Activated T-helper 1 cell treated with anti-CD3 and anti-CD28 coated beads, Interleukin-2, amount 50 U/mL, for 16 hours (primary cell): ENCODE measurements at places on chromosomes 12 and 14.

- DNase-seq: no peak
These were observed 45.4 kb downstream of the ALX1 start for GRCh38 chr12:85325442-85325841.

DNA sequence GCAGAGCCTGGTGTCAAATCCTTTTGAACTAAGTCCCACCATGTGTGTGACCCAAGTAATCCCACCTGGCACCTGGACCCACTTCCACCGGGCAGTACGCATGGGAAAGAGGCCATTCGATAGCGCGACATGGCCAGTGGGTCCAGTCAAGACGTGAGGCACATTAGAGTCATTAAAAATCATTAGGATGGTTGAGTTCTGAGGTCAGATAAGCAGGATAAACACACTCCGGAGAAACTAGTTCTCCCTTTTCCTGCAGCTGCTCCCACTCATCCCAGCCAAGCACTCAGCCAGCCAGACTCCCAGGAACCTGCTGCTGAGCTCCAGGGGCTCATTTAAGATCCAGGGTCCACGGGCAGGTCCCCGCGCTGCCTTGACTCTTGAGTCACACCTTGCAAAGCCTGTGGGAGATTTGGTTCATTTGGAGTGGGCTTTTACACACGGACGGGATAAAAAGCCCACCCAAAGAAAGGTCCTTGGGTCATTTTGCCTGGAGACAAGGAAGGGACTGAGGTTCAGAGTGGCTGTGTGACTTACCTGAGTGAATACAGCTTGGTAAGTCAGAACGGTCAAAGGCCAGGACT lies 313.9 kb downstream of the BCL11B start:
- DNase-seq: no peak

GRCh38 chr14:30410986-30411385 lies 148.0 kb upstream of the G2E3 start:
- DNase-seq: no peak

GRCh38 chr14:102630405-102630804 lies 38.0 kb downstream of the RCOR1 start:
- no peak for DNase-seq

DNA sequence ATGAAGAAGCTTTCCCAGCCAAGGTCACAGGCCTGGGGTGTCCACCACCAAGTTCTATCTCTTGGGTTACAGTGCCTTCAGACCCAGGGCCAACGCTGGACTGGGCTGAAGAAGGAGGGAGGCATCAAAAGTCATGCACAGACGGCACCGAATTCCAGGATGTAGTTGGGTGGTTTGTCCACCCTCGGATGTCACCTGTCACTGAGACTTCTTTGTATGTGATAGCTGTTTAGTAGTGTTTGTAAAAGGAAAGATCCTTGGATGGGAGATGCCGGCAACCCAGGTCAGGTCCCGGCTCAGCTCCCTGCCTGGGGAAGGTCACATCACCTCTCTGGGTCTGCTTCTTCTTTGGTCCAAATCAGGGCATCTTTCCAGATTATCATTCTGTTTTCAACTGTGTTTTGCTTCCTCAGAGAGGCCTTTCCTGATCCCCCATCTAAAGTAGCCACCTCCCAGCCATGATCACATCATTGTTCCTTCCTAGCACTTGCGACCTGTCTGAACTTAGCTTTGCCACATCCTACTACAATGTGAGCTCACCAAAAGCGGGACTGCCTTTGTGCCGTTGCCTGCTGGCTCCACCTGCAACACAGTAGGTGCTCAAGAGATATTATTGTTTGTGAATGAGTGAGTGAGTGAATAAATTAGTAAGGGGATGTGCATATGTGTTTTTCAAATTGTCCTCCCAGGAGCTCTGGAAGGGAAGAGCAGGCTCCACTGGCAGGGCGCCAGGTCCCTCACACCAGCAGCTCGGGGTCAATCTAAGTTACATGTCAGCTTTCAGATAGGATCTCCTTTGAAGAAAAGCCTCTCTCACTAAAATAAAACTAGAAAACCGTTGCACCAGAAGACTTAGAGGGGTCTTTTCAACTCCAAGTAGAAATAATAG lies 2.1 kb downstream of the TSPAN11 start:
- DNase-seq: no peak

DNA sequence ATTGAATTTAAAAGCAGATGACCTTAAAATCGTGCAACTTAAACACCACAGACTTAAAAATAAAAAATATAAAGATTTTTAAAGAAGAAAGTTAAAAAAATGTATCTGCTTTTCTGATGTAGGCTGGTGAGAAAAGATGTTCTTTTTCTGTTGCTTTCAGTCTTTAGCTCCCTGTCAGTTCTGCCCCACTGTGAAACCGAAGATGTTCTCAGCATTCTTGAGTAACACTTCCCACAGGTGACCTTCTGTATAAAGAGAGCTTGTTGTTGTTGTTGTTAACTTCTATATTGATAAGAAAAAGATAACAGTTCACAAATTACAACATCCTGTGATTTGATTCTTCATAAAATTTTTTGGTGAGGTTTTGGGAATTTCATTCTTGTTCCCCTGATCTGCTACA lies 377.9 kb upstream of the RGS6 start:
- no peak for DNase-seq

GRCh38 chr12:2862876-2863275 lies 6.0 kb upstream of the TEX52 start:
- no peak for DNase-seq

DNA sequence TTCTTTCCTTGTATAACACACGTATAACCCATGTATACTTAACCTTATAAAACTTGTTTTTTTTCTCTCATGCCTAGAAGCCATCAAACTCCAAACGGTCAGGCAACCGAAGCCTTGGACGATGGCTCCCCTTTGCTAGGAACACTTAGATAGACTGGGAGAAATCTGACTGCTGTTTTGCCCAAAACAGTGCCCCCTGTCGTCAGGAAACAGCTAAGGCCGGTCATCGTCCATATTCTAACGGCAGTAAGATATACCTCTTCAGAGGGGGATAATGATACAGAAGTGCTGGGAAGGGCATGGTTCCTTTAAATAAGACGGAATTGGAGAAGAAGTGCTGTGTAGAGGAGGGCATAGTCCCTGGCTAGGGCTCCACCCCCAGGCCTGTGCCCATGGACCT lies 130.5 kb downstream of the SLC41A2 start:
- no peak for DNase-seq

GRCh38 chr12:89529738-89530137 lies 3.9 kb upstream of the POC1B start:
- DNase-seq: no peak

- no peak for DNase-seq
These were observed 9.6 kb downstream of the ACTN1 start for GRCh38 chr14:68969278-68970033.

GRCh38 chr14:72682188-72682587 lies 211.7 kb downstream of the DPF3 start:
- DNase-seq: no peak

GRCh38 chr12:26872625-26873024 lies 39.6 kb upstream of the ITPR2 start:
- no peak for DNase-seq

DNA sequence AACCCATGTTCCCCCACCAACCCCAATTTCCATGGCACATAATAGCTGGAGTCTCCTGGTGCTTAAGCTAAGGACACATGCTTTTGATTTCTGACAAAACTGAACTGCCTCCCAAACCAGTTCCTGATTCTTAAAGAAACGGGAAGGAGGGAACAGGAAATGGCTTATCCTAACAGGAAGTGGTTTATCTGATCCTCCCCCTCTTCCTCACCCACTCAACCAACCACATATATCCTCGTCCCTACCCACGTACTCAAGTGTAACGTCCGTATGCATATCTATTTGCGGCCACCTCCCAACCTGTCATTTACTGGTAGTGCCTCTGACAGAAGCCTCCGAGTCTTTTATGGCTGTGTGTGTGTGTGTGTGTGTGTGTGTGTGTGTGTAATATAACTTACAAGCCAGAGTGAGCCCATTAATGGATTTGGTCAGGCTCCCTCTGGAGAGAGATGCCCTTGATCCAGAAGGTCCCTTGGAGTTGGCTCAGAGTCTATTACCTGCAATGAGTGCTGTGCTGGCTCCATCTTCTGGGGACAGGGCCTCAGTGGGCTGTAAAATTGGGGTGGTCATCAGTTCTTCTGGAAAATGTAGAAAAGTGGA lies 7.7 kb downstream of the DAZAP2 start:
- no peak for DNase-seq

DNA sequence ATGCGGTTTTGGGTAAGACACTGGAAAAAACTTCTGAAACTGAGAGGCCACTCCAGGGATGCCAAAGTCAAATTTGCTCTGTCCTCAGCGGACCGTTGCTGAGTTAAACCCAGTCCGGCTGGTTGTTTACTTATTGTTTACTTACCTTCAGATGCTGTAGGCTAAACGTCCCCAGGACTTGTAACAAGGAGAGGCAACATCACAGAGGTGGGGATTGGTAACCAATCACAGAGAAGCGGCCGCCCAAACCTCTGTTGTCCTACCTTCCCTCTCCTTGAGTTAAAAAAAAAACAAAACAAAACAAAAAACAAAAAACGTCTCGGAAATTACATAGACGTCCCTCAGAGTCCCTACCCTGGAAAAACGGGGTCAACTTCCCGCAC lies 380 bp downstream of the ANO2 start:
- DNase-seq: no peak

DNA sequence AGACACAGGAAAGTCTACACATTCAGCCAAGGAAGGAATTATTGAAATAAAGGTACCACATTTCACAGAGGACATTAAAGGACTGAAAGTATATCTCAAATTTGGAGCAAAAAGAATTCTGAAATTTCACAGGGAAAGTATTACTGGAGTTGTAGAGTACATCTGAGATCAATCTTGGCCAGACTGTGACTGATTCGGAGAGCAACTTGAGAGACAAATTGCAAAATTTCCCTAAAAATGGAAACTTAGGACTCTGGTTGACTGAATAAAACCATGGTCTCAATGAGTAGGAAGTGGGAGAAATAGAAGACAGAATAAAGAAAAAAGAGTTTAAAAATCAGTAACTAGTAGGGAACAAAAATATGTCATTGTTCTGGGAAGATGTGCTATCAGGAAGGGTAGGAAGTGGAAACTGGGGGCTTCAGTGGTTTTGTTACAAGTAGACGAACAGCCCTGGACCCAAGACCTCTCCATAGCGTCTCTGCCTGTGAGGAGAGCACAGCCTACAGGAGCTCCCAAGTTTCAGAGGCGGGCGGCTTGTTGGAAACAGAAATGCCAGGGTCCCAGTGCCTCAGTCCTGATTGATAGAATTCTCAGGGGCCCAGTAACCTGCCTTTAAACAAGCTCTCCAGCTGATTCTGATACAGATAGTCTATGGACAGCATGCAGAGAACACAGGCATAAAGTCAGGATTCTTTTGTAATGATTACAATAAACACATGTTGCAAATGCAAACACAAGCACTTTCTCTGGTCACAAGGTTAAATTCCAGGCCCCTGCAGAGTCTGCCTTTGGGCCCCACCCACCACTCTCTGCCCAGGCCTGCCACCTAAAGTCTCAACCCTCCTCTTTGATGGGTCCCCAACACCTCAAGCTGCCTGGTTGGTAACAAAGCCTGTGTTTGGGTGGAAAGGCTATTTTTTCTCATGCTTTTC lies 63.1 kb downstream of the BBS10 start:
- no peak for DNase-seq

- no peak for DNase-seq
These were observed 79.7 kb downstream of the FGD4 start for GRCh38 chr12:32478858-32479725.

DNA sequence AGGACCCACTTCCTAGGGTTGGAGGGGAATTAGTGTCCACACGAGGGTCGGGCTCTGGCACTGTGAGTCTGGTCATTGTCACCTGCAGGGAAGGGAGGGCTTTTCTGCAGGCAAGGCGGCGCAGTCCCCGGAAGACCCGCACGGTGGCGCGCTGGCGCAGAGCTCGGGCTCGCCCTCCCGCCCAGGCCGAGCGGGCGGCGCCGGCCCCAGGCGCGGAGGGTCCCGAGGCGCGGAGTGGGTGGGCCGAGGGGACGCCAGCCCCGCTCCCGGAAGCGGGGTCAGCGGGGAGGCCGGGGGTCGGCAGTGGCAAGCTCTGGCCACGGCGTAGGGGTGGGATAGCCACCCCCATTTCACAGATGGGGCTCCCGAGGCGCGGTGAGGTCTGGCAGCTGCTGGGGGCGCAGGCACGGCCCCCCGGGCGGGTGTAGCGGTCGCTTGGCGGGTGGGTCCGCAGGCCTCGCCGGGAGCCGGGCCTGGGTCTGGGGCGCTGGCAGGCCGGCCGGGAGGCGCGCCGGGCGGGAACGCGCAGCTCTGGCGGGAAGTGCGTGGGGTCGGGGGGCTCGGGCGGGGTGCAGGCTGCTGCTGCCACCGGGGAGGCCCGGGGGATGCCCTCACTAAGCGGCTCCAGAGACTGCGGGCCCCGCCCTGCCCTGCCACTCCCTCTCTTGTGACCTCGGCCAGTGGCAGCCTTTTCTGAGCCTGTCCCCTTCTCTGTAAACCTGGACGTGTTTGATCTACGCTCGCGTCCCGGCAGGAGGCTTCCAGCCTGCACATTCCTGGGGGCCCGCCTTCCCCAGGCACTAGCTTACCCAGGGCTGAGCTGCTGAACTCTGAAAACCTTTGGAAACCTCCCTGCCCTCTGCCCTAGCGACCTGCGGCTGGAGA lies 46.1 kb downstream of the CYP46A1 start:
- DNase-seq: peak; percentile 51

- no peak for DNase-seq
These were observed 132.3 kb downstream of the ADGRD1 start for GRCh38 chr12:131085816-131086591.

DNA sequence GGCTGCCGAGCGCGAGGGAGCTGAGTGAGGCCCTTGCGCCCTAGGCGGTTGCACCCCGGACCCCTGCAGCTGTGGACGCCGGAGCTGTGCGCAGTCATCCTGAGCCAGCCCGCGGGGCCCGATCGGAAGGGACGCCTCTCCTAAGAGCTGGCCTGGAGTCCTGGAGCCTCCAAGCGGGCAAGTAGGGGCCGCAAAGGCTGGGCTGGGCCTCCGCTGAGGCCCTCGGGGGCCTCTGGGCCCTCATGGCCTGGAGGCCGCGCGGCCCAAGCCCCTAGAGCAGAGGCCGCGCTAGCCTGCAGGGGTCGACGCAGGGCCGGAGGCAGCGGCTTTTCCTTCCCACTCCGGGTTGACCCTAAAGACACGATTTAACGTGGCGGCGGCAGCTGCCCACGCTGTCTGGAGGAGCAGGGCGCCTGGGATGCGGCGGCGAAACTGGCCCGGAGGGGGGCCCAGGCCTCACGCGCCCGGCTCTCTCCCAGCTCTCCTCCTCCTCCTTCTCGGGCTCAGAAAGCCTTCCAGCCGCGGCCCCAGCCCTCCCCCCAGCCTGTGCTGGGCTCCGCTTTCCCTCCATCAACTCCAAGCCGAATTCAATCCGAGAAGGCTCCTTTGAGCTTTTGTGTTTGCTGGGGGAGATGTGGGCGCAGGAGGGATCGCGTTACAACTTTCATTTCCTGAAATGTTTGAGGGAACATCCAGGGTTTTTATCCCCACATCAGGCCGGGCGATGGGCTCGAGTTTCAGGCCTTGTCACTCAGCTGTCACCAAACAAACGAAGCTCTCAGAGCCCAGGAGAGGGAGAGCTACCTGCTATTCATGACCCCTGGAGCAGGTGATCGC lies 11.6 kb downstream of the SIX1 start:
- no peak for DNase-seq

GRCh38 chr12:46832130-46832704 lies 6.4 kb upstream of the SLC38A4 start:
- no peak for DNase-seq
